GM10248 (cell line): ENCODE measurements at places on chromosomes 2 and 18.
A peak's percentile ranks its signal among the peaks of the same experiment; 100 is the strongest.

DNA sequence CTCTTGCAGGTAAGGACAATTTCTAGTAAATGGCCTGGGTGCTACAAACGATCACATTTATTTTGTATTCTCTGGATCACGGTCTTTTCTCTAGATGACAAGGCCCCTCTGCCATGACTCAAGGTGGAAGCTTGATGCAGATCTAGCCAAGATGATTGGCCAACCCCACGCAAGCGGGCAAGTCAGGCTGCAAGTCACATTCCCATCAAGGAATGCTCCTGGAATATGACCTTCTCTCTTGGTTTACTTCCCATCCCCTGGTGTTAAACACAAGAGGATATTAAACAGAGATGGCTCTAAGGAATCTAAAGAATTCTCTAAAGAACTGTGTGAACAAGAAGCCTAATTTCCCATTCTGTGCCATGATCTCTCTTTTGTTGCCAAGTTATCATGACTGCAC, 97.3 kb upstream of the SERPINE2 start:
- DNase-seq = no peak

DNA sequence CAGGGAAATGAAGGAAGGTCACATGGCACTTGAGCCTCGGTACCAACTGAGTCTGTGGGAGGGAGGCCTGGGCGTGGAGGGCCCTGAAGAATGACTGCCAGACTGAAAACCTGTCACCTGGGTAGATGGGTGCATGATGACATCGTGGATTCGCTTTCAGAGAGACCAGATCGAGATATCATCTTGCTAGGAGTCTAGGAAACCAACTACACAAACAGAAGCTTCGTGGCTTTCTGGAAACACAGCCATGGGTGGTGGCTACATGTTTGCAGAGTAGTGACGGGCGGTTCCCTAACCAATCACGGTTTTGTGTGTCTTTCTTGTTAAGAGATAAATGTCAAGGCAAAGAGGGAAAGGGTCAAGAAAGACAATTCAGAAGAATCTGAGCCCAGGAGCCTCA, 155.0 kb downstream of the EIPR1 start:
- DNase-seq = peak; percentile 44

GRCh38 chr2:31032475-31032874, 105.8 kb downstream of the GALNT14 start:
- DNase-seq = no peak

GRCh38 chr18:47932190-47932589, 1.7 kb upstream of the SMAD2 start:
- DNase-seq = no peak

GRCh38 chr18:10455726-10456453, 1.5 kb downstream of the APCDD1 start:
- no peak for DNase-seq

GRCh38 chr2:2178921-2179320, 152.2 kb downstream of the MYT1L start:
- no peak for DNase-seq

DNA sequence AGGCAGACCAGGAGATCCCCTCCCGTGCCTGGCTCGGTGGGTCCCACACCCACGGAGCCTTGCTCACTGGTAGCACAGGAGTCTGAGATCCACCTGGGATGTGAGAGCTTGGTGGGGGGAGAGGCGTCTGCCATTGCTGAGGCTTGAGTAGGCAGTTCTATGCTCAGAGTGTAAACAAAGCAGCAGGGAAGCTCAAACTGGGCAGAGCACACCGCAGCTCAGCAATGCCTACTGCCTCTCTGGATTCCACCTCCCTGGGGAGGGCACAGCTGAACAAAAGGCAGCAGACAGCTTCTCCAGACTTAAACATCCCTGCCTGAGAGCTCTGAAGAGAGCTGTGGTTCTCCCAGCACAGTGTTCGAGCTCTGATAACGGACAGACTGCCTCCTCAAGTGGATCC, 85.1 kb downstream of the UGP2 start:
- no peak for DNase-seq

DNA sequence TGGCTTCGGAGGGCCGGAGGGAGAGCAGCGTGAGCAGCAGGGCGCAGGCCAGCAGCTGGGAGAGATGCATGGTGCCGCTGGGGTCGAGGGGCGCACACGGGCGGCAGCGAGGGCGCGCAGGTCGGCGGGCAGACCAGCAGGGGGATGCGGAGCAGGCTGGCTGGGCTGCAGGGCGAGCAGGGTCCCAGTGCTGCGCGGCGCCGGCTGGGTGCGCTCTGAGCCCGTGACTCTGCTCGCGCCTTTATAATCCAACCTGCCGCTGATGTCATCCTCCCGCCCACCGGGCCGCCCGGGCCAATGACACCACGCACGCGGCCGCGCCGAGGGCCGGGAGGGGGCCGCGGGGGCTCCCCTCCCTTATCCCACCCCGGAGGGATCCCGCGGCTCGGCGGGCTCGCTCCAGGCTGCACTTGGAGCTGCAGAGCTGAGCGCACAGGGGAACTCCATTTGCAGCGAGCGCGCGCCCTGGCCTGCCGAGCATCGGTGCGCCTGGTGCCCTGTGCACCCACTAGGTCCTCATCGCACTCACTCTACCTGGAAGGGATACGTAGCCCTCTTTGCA, at the start of gene NPPC:
TSS of gene NPPC (minus strand) at position 217 of the 562 bp plus-strand sequence. CDS start at position 70, 147 bp downstream.
- DNase-seq = peak; percentile 79

DNA sequence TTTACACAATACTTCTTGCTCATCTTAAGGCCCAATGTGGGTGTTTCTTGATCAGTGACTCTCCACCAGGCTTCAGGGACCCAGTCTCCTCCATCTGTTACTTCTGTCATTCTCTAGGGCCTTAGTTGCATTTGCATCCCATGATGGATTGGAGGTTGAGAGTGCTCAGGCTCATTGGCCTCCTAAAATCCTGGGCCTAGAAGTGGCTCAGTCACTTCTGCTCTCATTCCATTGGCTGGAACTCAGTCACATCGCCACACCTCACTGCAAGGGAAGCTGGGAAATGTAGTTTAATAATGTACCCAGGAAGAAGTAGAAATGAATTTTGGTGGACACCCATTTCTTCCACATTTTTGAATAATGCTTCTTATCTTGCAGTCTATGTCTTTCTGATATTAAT, 223.5 kb downstream of the HRH4 start:
- DNase-seq = no peak

DNA sequence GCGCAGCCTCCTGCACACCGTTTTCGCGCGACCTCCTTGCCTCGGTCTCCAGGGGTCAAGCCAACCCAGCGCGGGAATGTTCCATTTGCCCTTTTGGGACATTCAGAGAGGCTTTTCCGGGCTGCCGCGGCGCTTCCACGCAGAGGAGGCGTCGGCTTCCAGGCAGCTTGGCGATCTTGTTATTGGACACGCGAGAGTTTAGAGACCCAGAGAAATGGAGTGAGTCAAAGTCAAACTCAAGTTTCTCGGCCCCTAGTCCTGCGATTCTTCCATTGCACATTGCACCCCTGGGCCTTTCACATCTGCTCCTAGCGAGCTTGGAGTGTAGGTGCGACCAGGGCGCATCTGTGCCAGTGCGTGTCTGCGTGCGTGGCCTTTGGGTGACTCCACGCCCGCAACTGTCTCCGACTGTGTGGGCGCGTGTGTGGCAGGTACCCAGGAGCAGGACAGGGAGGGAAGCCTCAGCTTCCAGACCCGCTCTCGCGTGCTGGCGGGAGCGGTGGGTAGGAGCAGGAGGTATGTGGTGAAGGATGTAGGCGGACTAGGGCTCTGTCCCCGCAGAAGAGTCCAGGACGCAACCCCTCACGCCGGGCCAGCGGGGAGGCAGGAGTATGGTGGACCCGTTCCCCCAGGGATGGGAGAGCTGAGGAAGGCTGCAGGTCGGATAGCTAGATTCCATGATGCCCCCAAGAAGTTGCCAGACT, 13.5 kb downstream of the SIX3 start:
- DNase-seq = no peak

- DNase-seq = no peak
These were observed 5.1 kb downstream of the TIMM21 start for GRCh38 chr18:74153377-74153776.

DNA sequence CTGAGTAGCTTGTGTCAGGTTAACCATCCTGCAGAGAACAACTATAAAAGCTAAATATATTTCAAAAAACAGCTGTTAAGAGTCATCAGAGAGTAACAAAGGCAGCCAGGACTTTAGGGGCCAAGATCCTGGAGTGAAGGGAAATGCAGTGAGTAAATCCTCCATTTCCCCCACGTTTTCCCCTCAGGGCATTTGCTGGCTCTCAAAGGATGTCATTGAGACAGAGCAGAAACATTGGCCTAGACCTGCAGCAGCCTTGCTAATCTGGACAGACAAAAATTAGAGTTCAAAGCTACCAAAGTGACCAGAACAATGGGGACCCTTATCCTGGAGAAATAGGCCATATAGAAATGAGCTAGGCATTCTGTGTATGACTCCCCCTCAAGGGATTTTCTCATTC, 21.1 kb upstream of the KLHL29 start:
- DNase-seq = no peak
